Activated CD8-positive, alpha-beta memory T cell treated with anti-CD3 and anti-CD28 coated beads for 24 hours (primary cell): ENCODE measurements at places on chromosomes 5 and 9.

DNA sequence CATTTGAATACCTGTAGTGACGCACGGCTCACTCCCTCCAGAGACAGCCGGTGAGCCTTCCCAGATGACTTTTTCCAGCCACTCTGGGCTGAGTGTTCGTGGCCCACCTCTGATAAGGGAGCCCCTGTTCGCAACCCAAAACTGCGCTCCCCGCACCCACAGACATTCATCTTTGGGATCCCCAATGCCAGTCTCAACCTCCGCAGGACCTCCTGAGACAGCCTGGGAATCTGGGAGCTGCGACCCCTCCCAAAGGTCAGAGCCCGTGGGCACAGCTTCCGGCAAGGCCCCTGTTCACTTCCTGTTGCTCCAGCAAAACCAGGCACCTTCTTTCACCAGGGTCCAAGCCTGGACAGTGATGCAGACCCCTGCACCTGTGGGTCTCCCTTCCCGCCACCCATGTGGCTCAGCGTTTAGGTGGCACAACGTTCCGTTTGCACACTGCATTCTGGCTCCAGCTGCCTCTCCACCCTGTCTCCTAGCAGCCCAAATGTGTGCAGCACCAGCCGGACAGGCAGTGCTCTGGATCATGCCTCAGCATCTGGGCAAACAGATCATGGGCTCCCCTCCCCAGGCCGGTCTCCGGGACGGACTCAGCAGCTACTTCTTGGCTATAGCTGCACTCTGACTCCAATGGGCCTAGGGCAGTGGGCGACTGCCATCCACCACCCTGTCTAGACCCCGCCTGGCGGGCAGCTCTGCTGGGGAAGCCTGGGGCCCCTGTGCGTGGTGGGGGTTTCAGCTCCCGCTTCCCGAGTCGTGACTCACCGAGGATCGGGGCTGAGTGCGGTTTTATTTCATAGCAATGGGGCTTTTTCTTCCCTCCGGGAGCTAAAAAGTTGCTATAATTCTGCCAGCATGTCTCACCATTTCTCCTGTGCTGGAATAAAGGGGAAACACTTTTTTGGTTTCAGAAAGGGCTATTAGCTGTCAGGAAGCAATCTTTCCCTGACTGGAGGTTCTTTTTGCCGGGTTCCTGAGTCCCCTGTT is 156.0 kb downstream of the OLFM1 start:
- no peak for DNase-seq

- no peak for DNase-seq
Measured at GRCh38 chr5:141039517-141039916, 11.7 kb upstream of the PCDHB1 start.

DNA sequence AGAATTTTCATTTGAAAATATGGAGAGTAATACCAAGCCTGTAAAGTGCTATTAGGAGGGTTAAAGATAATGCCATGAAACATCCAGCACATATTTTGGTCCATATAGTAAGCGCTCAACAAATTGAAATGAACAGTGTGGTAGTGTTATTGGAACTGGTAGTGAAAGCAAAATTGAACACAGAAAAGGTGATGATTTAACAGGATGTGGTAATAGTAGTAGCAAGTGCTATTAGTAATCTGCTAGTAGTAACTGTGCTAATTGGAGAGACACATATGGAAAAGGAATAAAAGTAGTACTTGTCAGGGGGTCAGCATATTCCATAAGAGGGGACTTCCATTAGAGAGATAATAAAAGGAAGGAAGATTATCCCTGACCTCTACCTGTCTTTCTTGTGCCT is 187.3 kb downstream of the HTR1A start:
- DNase-seq: no peak

DNA sequence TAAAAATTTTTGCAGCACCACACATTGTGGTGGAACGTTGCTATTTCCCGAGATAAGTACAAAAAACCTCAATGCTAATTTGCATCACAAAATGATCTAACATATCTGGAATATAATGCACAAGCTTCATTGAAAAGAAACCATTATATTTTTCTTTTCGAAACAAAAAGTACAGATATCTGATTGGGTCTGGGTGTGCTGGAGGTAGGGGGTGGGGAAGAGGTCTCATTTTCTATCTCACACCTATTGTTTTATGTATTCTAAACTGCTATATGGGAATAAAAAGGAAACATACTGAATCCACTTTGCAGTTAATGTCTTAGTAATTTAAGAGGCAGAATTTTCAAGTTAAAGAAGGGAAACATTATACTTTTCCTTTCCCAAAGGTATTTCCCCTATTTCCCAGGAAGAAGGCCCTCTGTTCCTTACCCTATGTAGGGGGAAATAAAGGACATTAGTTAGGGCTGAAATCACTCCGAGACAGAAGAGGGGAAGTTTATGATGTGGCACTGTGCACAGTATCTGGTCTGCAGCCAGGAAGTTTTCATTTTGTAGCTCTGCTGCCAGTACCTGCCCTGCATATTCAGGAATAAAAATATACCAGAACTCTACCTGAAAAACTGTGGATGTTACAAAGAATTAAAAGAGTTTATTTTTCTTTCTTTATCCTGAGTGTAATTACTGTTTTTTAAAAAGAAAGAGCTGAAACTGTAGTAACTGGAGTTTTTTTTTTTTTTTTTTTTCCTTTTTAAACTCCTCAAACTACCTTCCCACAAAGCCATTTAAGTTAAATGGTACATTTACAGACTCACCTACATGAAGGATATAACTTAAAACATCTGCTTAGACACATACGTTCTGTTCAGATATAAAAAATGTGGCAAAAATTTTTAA is 7.4 kb downstream of the MEF2C start:
- no peak for DNase-seq

- DNase-seq: no peak
Measured at GRCh38 chr9:90420211-90420610, 222.4 kb downstream of the DIRAS2 start.

GRCh38 chr5:151078490-151079262 is 2.2 kb downstream of the TNIP1 start:
- DNase-seq: peak; percentile 84

DNA sequence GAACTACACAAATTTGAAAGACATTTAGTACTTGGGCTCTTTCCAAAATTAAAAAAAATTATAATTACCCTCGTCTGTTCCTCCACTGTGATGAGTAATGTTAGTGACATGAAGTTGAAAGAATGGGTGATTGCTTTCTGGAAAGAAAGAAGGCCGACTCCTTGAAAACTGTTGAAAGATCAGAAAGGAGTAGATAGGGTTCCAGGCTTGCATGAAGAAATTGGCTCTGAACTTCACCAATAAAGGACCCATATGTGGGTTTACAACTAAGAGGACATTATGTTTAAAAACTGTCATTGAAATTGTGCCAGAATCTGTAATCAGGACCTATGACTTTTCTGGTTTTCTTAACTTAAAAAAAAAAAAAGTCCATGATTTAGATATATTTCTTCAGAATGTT is 20.7 kb upstream of the MOCS2 start:
- DNase-seq: no peak

DNA sequence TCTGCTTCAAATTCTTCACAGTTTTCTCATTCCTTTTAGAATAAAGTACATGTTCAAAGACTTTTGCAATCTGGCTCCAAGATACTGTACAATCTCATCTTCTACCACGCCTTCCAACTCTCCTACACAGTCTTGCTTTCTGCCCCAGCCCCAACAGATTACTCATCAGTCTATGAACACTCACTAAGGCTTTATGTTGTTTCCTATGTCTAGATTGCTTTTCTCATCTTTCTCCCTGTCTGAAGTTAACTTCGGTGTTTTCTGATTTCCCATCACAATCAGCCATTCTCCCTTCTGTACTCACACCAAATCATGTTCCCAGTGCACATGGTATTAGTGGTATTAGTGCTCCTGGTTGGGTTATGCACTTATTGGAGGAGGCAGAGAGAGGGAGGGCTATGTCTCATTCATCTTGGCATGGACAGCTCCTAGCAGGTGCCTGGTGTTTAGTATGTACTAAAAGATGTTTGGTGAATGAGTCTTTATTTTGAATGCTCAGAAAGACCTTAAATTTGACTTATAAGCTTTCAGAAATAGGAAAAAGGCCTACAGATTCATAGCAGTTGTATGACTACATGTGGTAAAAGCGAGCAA is 44.0 kb upstream of the ZNF608 start:
- no peak for DNase-seq
